ENCODE measurements at places on chromosomes 4 and X.

- no peak for DNase-seq
Observed at GRCh38 chr4:70630162-70630561, 1.6 kb downstream of the ENAM start.

GRCh38 chr4:142846108-142846728, at the start of gene INPP4B:
INPP4B (minus strand) TSS chr4:142846301.
- no peak for DNase-seq

GRCh38 chr4:66475596-66475995, 805.3 kb upstream of the EPHA5 start:
- no peak for DNase-seq

DNA sequence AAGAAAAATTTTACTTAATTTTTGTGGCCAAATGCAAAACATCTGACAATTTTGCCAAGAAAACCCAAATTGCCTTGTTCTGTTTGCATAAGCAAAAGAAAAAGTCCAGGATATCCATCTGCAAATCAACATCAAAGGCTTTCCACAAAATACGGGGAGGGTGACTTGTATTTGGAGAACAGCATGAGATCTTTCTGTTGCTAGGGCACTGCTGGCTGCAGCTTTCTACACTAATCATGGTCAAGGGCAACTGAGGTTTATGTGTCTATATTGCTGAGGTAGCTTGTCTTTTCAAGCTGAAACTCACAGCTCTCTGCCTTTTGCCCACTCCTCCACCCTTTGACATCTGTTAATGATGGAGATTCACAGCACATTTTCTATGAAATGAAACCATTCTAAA, 389.1 kb downstream of the NKX6-1 start:
- no peak for DNase-seq

DNA sequence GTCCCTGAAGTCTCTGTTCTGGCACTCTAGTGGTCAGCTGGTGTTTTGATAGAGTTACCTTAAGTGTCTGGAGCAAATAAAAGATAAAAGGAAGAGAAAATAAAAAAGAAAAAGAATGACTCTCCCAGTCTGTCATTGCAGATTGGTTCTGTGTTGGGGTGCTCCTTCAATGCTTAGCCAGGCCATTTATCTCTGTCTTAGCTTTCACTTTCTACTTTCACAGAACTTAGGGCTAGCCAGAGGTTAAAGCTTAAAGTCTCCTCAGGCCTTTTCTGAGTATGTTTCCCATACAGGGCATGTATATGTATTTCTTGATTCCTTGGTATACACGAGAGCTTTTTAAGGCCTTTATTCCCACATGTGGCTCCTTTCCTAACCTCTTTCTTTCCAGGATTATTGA, 83.1 kb upstream of the TEX13D start:
- no peak for DNase-seq

GRCh38 chrX:11406109-11406765, 113.0 kb downstream of the AMELX start:
- DNase-seq, result no peak

DNA sequence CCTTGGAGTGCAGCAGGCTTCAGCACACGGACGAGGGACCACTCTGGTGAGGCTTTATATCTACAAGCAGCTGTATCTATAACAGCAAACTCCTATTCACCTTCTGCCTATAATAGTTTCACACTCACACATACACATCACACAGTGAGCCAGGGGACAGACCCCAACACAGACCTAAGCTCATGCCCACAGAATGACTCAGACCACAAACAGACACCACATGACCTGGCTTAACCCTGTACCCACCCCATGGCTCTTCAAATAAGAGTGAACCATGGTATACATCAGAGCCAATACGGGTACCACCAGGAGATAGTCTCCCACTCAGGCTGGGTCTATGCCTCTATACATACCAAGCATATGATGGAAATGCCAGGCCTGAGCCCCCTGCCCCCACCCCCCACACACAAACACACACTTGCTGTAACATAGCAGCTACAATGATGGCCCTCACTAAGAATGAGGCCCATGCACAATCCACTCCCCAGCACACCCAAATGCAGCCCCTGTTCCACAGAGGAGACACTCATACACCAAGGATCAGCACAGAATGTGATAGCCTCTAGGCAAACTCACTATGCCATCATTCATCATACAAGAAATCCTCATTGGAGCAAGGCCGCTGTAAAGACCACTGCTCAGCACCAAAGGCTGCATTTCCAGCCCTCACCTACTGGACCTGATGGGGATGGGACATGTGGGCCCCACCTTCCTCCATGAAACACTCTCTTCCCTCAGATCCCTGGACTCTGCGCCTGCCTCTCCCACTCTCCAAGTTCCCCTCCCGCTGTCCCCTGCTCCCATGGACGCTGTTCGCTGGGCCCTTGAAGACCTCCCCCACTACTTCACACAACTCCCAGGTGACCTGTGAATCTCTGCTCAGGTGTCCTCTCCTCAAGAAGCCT, 62.1 kb upstream of the XIAP start:
- no peak for DNase-seq

- no peak for DNase-seq
Observed at GRCh38 chr4:165101641-165102040, 11.0 kb downstream of the TMEM192 start.

DNA sequence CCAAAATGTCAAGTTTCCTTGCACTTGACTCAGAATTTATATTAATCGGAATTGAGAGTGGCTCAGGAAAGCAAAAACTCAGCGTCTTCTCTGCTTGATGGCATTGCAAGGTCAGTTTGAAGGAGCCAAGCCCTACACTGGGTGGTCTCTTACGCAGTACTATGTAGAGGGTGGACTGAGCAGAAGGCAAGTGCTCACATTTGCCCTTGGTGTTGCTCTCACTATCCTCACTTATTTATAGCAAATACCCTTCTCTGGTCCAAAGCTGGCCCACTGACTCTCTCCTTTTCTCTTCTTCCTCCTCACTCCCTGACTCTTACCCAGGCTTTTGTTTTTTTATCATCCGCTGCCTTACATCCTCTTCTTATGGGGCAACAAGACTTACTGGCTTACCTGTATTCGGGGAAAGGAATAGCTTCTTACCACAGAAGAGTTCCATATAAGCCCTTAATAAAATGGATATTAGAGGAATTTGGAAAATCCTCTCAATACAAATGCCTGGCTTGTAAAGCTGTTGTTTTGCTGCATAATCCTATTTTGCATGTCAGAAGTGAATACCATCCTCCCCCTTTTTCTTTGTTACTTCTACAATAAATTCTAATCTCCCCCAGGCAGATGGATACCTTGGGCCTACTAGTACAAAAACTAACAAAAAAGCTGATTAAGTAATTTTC, 24.8 kb upstream of the GATB start:
- DNase-seq, result no peak

DNA sequence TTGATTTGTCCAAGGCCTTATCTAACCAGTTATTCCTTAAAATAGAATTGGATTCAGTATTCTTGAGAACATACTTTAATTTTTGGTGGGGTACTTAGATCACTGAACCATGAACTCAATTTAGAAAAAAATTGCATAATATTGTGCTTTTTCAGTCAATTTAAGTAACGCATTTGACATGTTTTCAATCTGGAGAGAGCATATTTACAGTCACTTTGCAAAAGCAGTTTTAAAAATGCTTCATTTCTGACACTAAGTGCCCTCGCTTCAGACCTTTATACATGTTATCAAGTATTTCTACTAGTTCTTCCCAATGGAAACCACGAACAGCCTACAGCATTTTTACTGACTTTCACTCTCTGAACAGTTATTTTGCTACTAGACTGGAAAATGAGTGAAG, 257.1 kb upstream of the NDST4 start:
- no peak for DNase-seq

DNA sequence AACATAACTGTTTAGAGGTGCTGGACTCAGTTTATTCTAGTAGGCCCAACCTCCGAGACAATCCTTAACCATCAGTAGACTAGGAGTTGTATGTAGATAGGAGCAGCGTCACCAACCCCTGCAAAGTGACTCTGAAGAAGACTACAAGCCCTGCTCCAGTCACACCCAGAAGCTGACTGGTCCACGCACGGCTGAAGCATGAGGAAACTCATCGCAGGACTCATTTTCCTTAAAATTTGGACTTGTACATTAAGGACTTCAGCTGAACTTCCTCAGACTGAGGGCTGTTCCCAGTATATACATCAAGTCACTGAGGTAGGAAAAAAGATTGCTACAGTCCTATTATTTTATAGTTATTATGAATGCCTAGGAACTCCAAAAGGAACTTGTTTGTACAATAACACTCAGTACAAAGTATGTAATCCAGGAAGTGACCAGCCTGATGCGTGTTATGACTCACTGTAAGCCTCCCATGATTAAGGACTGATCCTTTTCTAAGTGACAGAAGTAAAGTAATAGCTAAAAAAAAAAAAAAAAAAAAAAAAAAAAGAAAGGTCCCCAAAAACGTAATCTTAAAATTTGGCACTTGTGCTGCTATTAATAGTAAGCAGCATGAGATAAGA, 41.6 kb upstream of the UGT2B7 start:
- no peak for DNase-seq

DNA sequence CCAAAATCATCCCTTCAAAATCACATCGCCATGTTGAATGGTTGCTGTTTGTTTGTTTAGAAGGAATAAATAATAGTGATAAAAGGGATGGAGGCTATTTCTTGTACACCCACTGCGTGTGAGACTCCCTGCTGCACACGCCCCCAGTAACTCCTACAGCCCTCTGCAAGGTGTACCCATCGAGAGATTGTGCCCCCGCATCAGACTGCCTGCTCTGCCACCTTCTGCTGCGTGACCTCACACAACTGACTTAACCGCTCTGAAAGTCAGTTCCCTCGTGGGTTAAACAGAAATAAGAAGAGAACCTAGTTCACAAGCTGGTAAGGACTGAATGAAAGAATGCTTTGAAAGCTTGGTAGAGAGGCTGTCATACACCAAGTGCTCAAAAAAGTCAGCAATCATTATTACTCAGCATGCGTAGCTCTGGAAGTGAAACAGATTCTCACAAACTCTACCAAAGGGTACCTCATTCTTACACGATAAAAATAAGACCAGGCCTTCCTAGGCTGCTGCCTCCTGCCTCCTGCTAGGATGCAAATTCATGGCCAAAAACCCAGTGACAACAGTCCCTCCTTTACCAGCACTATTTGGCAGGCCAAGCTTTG, 147.1 kb downstream of the CPEB2 start:
- DNase-seq, result no peak

Measured in stimulated activated CD8-positive, alpha-beta memory T cell treated with anti-CD3 and anti-CD28 coated beads, Interleukin-2, amount 100 ng/mL, for 1 hour (primary cell).